GM04504 (cell line): ENCODE measurements at places on chromosomes 11 and 22.

DNA sequence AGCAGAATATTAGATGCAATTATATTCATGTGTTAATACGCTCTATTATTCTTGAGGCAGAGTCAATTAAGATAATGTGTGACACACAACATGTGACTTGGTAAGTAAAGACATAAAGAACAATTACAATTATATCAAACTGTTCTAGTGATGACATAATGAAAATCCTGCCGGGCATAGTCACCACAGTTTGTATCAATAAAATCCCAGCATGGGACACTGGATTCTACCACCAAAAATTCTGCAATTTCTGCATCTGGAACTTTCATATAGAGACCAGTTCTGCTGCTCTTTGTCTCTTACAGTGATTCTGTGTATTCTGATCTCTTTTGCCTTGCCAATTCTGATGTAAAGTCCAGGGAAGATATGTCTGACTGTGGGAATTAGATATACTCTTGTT lies 495.6 kb upstream of the LRRC4C start:
- no peak for DNase-seq

GRCh38 chr22:35489239-35489638 lies 51.4 kb upstream of the RASD2 start:
- DNase-seq, result no peak

DNA sequence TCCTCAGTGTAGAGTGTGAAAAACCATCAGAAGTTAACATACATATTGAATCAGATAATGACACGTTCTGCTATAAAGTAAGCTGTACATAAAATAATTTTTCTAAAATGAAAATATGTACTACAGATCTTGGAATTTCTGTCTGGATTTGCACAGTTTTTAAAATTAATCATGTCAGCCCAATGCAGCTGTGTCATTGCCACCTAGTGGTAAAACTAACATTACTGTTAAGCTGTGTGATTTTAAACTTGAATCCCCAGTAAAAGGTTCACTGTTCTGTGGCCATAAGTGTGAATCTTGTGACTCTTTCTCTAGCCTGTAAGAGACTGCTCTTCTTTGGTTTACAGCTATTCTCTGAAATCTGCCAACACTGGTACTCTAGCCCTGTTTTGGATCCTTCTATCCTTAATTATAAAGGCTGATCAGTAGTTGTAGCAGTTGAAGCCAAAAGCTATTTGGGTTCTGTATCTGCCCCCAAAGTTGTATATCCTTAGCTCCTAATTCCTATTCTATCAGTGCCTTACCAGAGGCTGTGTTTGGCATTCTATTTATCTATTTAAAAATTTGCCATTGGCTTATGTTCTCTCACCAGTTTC lies 4.0 kb downstream of the JRKL start:
- DNase-seq, result peak; percentile 14

- DNase-seq, result no peak
Measured at GRCh38 chr11:72013765-72014711, 15.3 kb downstream of the IL18BP start.

DNA sequence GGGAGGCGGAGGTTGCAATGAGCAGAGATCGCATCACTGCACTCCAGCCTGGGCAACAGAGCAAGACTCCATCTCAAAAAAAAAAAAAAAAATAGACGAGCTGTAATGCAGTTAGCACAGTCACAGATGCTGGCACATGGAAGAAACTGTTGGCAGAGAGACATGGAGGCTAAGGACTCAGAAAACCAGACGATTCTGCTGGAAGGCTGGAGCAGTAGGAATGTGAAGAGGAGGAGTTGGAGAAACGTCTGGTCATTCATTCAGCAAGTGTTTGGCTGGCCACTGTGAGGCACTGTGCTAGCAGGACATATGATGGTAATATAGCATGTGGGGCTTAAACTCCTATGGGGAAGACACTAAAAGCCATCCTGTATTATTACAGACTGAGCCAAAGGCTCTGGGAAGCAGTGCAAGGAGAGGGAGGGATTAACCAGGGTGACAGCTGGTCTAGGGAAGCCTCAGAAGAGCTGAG lies 5.0 kb downstream of the UQCR10 start:
- peak; percentile 82 for DNase-seq

GRCh38 chr22:46758867-46759290 lies 3.6 kb upstream of the TBC1D22A start:
- DNase-seq, result no peak

DNA sequence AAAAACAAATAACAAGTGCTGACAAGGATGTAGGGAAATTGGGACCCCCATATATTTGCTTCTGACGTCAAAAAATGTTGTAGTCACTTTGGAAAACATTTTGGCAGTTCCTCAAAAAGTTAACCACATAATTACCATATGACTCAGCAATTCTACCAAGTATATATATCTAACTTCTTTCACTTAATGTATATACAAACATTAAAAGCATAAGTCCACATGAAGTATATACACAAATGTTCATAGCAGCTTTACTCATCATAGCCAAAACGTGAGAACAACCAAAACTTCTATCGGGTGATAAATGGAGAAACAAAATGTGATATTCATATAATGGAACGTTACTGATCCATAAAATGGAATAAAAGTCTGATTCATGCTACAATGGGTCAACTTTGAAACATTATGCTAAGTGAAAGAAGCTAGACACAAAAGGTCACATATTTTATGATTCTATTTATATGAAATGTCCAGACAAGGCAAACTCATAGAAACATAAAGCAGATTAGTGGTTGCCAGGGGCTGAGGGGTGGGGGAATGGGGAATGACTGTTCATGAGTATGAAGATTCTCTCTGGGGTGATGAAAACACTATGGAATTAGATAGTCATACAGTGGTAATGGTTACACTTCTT lies 48.7 kb upstream of the TEAD1 start:
- no peak for DNase-seq

DNA sequence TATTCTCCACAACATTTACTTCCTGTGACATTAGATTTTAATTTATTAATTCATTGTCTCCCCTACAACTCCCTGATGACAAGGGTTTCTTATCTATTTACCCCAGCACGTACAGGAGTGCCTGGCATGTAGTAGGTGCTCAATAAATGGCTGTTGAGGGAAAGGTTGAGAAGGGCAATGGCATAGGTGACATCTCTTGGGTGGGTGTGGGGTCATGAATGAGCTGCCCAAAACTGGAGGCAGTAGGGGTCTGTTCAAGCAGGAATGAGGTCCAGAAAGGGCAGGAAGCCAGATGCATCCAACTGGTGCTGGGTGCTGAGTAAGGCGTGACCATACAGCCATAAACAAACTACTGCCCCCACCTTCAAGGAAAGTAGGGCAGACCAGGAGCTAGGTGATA lies 2.8 kb downstream of the VWCE start:
- no peak for DNase-seq

DNA sequence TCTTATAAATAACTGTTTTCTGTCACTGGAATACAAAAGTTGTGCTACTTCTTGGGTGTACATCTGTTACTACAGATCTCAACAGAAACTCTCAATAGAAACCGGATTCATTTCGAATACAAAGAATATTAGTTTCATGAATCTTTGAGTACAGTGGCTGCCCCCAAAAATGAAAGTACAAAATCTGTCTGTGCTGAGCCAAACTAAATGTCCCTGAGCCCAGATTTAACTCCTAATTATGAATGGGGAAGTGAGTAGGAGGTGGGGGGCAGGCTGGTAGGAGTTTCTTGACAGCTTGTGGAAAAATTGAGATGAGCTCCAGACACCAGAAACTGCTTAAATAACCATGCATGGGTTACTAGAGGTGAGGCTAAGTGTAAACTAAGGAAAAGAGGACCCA lies 41.6 kb downstream of the PITPNB start:
- DNase-seq, result no peak

GRCh38 chr22:28034760-28035401 lies 115.8 kb upstream of the PITPNB start:
- DNase-seq, result peak; percentile 40

DNA sequence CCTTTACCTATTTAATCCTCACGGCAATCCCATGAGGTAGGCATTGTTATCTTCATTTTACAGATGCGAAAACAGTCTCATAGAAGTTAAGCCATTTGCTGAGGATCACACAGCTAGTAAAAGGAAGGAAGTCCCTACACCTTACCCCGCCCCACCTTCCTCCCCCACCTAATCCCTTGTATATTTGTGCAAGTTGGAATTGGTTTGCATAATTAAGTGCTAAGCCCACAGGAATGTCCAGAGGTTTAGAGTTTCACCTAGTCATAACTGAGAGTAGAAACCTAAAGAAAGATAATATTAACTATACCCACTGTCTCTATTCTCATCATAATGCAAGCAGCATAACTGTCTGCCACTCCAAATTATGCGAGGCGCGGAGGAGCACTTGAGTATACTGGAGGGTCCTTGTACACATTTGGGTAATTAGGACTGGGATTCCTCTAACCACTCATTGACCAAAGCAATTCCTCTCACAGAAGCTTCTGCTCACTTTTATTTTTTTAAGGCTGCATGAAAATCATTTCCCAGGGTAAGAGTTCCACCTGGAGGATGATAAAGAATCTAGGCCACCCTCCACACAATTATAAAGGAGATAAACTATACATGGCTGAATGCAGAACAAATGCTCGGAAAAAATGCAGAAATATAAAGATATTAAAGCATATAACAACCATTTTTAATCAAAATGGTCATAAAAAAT lies 199.9 kb downstream of the FAM181B start:
- no peak for DNase-seq

DNA sequence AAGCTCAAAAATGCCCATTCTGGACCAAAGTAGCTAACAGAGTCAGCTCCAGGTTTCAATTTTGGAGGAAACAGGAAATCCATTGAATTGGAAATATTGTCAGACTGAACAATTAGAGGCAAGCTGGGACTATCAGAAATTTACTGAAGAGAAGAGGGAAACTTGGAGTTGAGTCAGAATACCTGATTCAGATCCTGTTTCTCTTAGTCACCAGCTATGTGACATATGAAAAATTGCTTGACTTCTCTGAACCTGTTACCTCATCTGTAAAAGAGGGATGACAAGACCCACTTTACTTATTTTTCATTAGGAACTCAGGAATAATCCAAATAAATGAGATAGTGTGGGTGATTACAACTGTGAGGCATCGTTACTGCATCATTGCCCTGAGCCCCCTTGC lies 148.9 kb upstream of the CADM1 start:
- DNase-seq, result no peak

DNA sequence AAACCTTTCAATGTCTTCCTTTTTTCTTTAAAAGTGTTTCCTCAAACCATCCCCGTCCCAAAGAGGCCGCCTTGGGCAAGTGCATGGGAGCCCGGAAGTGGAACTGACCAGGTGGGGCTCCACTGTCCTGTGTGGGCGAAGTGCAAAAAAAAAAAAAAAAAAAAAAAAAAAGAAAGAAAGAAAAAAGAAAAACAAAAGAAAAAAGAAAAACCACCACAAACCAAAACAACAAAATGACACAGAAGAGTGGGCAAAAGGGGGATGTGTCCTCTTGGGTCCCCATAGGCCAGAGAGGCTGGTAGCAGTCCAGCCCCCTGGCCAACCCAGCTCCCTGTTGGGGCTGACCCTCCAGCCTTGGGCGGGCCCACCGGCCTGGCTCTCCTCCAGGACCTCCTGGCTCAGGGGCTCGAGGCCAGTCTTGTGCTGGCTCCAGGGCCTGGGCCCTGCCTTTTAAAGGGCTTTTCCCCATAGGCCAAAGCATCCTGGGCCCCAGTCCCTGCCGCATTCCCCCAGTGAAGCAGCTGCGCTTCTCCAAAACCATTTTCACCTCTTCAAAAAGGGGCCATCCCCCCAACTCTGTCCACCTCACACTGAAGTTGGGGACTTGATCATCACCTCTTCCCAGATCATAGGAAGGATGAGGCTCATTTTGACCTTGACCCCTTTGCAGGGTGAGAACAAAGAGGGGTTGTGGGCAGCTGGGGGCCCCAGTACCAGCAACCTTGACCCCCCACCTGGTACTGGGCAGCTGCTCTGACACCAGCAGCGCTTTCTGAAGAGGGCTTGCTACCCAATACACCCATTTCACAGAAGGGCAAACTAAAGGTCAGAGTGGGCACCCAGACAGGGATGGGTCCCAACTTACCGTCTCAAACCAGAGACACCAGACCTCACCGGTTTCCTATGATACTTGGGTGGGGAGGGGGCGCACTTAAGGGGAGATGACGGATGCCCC lies 9.4 kb downstream of the CBX6 start:
- DNase-seq, result no peak

GRCh38 chr11:66854231-66854661 lies 2.6 kb upstream of the LRFN4 start:
- DNase-seq, result no peak

DNA sequence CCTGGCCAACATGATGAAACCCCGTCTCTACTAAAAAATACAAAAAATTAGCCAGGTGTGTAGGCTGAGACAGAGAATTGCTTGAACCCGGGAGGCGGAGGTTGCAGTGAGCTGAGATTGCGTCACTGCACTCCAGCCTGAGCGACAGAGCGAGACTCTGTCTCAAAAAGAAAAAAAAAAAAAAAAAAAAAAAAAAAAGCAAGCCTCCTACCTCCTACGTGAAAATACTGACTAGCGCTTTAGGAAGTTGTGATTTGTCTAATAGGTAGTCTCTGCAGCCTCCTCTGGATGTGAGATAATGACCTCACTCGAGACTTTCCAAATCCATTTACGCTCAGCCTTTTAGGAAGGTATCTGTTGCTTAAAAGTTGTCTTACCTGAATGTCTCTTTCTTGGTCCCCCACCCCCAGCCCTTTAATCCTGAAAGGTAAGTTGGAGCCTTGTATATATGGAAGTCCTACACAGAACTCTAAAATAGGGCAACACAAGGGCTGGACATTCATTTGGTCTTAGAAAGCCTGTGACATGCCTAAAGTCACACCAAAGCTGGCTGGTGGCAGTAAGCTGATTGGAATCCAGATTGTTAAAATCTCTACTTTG lies 5.5 kb downstream of the SEPTIN3 start:
- DNase-seq, result no peak

- DNase-seq, result no peak
Measured at GRCh38 chr11:125084057-125084416, 20.9 kb downstream of the SLC37A2 start.

DNA sequence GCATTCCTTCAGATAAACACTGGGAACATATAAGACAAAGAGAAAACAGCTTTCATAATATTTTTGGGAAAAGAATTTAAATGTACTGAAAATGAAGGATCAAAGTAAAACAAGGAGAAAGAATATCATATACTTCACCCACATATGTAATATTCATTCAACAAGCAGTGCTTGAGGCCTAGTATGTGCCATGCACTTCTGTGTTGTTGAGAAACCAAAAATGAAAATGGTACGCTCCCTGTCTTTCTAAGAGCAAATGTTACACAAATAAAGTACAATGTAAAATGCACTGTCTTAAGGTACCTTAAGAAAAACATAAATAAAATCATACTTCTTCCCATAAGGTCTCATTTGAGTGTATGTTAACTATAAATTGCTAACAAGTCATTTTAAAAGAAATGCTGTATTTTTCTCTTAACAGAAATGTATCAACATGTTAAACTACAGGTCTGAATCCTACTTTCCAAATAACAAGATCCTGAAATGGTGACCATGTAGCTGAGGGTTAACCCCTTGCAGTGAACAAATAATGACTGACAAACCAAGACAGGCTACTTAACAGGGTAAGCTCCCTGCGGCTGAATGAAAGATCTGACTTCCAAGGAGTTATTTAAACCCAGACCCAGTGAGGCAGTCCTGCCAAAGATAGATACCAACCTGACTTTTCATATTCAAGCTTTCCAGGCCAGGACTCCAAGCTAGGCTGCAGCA lies 377.6 kb downstream of the DCDC1 start:
- DNase-seq, result no peak

- no peak for DNase-seq
Measured at GRCh38 chr22:28674121-28674563, 5.5 kb downstream of the TTC28 start.
